ENCODE measurements at places on chromosomes 2 and 18.

DNA sequence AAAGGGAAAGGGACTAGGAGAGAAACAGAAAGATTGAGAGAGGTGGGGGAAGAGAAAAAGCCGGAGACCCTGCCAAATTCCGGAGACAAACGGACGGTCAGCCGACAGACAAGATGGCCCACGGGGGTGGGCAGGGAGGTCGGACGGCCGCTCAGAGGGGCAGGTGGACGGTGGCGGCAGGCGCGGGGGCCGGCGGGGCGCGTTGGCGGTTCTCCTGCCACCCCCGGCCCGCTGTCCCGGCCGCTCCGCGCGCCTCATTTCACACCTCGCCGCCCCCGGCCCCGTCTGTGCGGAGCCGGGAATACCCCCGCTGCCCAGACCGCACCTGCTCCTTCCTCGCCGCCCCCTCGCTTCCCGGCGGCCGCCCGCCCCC lies 935 bp downstream of the SLC30A3 start:
- DNase-seq, result no peak

GRCh38 chr2:144461308-144461766 lies 58.6 kb downstream of the ZEB2 start:
- no peak for DNase-seq

DNA sequence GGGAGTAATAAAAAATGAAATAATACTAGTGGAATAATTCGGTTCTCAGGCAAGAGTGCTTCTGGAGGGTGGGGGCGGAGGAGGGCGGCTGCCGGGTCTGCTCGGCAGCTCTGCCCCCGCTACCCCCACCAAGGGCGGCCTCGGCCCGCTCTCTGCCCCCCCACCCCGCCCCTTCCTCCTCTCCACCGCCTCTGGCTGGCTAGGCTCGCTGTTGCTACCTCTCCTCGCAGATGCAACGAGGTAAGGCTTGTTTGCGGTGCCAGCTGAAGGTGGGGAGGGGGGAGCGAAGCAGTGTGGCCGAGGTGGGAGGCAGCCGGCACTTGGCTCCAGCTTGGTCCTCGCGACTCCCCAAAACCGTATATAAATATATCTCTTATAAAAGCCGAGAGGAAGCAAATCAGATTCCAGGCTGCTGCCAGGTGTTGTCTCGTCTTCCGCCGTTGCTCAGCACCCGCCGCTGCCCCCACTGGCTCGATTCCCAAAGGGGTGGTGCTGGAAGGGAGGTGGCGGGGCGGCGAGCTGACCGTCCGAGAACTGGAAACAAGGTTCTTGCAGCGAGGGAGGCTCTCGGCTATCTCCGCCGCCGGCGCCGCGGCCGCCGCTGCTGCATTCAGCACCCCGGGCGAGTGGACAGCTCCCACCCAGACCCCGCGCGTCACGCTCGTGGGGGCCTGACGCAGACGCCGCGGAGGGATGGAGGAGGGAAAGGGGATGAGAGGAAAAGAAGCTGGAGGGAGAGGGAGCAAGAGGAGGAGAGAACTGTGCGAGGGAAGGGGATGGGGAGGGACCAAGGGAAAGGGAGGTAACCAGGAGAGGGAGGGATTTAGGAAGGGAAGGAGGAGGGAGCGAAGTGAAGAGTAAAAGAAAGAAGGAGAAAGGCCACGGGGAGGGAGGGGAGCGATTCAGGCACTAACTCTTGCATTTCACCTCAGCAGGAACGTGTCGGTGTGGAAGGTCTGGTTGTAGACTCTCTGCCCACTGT lies at the start of gene MARCHF4:
MARCHF4 (minus strand) TSS at position 763 of the 982 bp plus-strand sequence. CDS start 2,223 bp downstream, outside the sequence.
- no peak for DNase-seq

DNA sequence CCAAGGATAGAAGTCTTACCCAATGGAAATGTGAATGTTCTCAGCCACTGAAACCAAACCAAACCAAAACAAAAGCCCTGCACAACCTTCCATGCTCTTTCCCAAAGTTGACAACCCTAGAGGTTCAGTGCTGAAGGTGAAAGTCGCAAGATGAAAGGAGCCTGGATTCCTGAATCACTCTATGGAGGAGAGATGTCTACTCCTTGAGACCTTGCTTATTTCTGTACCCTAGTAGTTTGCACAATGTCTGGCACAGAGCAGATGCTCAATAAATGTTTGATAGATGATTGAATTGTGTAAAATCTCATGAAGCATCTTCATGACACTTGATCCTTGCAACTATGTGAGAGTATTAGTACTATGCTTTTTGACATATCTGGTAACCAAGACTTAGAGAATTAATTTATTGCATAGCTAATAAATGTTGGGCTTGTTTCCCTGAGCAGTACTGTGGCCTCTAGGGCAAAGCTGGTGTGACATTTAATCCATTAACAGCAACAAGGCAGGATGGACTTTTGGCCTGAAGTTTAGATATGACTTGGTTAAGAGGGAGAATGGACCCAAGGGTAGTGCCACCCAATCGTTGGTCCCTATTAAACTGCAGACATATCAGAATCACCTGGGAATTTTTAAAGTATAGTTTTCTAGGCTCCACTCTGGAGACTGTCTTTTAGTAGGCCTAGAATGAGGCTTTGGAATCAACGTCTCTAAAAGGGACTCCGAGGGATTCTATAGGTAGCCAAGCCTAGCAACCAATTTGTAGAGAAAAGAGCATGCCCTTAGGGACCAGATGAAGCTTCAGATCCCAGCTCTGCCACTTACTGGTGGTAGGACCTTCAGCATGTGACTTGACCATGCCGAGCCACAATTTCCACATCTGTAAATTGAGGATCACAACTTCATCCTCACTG lies 145.9 kb downstream of the DDX1 start:
- no peak for DNase-seq

DNA sequence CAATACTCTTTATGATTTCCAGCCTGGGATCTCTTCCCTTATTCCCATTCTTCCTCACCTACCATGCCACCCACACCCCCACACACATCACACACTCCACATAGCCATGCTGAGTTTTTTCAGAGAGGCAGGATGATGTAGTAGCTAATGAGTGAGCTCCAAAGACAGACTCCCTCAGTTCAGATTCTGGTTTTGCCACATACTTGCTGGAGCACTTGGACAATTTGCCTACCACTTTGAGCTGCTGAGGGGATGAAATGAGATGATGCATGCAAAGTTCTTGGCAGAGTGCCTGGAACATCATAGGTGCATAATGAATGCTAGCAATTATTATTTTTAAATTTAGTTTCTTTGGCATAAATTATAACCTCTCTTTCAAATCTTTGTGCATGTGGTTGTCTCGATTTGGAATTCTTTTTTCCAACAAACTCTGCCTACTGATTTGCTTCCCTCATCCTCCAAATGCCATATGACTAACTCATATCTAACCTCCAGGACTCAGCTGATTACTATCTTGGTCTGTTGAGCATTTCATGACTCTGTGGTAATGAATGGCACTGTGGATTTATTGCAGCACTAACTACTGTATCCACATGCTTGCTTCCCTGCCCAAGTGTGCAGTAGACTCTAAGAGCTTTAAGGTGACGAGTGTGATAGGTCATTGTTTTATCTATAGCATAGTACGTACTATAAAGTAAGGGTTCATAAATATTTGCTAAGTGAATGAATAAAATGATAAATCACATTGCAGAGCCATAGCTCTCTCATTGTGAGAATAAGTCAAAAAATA lies 99.1 kb downstream of the TACR1 start:
- no peak for DNase-seq

DNA sequence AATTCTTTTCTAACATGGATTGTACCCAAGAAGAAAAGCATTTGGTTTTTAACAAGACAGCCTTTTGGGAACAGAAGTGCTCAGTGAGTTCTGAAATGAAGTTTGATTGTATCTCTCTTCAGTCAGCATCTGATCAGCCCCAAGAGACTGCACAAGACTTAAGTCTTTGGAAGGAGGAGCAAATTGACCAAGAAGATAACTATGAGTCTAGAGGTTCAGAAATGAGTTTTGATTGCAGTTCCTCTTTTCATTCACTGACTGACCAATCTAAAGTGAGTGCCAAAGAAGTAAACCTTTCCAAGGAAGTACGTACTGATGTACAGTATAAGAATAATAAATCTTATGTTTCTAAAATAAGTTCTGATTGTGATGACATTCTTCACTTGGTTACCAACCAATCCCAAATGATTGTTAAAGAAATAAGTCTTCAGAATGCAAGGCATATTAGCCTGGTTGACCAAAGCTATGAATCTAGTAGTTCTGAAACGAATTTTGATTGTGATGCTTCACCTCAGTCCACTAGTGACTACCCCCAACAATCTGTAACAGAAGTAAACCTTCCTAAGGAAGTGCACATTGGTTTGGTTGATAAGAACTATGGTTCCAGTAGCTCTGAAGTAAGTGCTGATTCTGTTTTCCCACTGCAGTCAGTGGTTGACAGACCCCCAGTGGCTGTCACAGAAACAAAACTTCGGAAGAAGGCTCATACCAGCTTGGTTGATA lies 31.2 kb downstream of the ZDBF2 start:
- no peak for DNase-seq

- no peak for DNase-seq
Observed at GRCh38 chr2:3008561-3008960, 369.1 kb downstream of the EIPR1 start.

GRCh38 chr2:14632133-14632936 lies at the start of gene LRATD1:
TSS of gene LRATD1 (plus strand) at chr2:14632717. CDS start at chr2:14633980, 1,263 bp downstream.
- no peak for DNase-seq

DNA sequence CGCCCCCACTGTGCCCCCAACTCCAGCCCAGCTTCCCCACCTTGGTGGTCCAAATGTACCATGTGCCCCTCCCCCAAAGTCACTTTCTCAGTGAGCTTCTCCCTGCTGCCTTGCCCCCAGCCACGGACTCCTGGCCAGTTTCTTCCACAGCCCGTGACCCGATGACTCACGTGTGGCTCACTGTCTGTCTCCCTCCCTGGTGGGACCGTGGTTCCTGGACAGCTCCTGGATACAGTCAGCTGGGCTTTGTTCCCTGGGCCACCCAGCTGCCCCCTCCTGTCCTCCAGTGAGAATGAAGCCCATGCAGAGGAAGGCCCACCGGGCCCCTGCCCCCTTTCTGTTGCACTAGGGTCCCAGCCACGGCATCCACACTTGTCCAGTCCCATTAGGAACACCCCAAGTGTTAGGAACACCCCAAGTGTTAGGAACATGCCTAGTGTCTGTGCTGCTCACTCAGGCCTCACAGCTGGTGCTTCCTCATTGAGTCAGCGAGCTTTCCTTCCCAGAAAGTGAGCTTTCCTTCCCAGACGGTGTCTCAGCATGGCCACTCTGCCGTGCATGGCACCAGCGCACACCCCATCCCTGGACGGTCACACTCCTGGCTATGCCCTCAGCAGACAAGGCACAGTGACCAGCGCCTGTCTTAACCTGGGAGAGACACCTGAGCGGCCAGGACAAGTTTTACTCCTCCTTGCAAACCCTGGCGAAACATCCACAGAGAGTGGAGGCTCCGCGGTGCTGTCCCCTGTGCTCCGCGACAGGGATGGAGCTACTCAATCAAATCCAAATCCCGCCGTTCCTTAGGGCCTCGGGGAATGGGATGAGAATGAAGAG lies 44.8 kb upstream of the CTDP1 start:
- no peak for DNase-seq

- no peak for DNase-seq
Observed at GRCh38 chr18:23108496-23108895, 26.8 kb upstream of the CABLES1 start.

GRCh38 chr2:80889009-80889408 lies 584.5 kb upstream of the LRRTM1 start:
- DNase-seq, result no peak

DNA sequence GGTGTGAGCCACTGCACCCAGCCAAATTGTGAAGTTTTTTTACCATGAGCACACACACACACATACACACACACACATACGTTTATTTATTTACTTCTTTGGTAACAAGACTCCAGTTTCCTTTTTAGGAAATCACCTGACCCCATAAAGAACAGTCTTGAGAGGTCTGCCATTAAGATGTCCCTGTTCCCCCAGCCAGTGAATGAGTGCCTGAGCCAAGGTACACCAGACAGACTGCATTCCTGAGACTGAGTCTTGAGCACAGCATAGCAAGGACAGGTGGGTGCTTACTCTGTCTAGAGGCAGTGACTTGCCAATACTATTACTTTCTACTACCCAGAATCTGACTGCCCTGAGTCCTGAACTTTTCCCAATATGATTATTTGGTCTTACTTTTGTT lies 167.2 kb upstream of the SATB2 start:
- DNase-seq, result no peak

DNA sequence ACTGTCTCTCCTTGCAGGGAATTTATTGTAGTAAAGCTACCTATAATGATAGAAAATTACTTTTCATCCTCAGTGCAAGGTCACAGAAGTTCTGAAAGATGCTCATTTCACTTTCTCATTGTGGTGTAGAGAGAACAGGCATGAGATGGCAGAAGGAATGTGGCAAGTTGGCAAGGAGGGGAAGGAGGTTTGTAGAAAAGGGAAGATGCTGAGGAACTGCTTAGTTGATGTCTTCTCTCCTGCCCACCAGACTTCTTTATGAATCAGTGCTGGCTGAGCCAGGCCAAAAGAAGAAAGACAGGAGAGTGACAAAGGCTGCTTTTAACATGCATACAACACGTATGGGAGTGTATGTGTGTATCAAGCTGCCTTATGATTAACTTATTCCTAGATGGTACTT lies 164.4 kb downstream of the PRPF40A start:
- no peak for DNase-seq

- DNase-seq, result no peak
Observed at GRCh38 chr2:161199912-161200701, 39.9 kb downstream of the TANK start.

DNA sequence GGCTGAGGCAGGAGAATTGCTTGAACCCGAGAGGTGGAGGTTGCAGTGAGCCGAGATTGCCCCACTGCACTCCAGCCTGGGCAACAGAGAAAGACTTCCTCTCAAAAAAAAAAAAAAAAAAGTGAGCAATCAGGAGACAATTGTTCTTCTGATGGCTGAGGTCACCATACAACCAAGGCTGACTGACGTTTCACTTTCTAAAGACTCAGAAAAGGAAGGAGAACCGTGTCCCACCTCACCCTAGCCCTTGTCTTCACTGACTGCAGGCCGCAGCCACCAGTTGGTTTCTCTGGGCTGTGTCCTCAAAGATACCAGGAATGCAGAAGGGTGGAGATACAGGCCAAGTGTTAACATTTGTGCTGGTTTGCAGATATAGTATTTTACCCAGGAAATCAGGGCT lies 7.7 kb upstream of the SLC35F6 start:
- DNase-seq, result no peak

- DNase-seq, result no peak
Observed at GRCh38 chr2:151114874-151115273, 146.8 kb downstream of the RBM43 start.

DNA sequence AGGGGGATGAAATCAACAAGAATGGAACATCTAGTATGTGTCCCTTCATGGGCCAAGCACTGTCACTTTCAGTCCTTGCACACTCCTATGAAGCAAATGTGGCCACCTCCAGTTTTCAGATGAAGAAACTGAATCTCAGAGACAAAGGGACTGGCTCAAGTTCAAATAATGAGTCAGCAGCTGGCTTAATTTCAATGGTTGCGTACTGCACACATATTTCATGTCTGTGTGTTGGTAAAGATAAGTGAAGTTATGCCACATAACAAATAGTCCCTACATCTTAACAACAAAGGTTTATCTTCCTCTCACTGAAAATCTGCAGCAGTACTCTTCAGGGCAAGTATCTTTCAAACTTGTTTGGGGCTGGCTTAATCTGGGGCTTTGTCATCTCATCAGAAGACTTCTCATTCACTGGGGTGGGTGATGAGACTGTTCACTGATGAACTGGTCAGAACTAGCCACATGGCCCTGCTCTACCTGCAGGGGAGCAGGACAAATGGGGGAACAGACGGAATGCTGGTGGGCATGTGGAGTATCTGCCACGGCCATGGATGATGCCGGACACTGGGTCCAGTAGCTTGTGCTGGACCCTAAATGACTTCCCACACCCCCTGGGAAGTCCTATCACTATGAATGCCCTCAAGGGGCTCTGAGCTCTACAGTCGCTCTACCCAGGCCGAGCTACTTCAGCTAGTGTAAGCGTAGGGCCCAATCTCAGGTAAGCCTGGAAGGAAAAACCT lies 263.2 kb downstream of the CYP26B1 start:
- no peak for DNase-seq

Data from Jurkat, Clone E6-1 (cell line).